Fibroblast of skin of left biceps (primary cell): ENCODE measurements at places on chromosomes 11 and 22.
A peak's percentile ranks its signal among the peaks of the same experiment; 100 is the strongest.

DNA sequence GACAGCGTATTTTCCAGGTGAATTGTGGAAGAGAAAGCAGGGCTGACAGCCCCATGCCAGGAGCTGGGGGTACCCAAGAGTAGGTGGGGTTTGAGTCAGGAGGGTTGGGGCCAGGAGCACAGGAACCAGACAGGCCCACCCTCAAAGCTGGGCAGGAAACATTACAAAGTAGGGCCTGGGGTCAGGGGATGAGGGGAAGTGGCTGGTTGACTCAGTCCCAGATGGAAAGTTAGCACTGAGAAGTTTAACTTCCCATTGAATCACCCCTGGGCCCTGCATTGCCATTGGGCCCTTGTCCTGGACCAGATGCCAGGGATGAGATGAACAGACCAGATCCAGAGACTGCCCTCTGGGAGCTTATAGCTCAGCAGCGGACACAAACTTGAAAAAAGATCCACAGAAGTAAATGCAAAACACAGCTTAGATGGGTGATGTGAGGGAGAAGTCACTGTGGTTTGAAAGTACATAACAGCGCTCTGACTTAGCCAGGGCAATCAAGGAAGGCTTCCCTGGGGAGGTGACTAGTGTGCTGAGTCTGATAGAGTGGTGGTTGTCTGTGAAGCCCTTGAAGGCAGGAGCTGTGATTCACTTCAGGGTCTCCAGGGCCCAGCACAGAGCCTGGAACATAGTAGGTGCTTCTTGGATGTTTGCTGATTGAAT lies 2.2 kb downstream of the MAFF start:
- DNase-seq = no peak

GRCh38 chr11:101582989-101583250 lies 887 bp downstream of the TRPC6 start:
- DNase-seq = no peak

DNA sequence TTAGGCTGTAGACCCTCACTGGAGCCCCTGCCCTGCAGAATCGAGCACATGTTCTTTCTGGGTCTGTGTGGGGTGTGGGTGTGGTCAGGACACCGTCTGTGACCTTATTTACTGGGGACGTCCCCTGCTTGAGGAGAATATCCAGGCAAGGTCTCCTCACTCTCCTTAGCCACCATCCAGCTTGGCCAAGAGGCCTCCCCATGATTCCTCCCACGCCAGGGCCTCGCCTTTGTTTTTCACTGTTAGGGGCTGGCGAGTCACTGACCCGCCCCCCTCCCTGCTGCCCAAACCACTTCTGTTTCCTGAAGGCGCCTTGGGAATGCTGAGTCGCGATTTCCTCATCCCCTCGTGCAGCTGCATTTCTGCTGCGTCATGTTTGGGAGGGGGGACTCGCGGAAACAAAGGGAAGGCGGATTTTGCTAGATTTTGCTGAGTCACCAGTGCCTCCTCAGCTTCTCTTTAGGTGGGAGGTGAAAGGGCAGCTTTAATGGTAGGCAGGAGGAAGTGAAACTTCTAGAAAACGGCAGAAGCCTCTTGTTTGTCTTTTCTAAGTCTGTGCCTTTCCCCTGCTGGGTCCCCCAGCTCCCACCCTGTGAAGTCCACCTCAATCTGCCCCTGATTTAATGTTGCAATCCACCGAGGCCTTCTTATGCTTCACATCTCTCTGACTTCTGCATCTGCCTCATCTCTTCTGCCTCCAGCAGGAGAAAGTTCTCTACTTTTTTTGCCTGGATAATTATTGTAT lies 4.0 kb upstream of the HMOX1 start:
- DNase-seq = peak; percentile 96

DNA sequence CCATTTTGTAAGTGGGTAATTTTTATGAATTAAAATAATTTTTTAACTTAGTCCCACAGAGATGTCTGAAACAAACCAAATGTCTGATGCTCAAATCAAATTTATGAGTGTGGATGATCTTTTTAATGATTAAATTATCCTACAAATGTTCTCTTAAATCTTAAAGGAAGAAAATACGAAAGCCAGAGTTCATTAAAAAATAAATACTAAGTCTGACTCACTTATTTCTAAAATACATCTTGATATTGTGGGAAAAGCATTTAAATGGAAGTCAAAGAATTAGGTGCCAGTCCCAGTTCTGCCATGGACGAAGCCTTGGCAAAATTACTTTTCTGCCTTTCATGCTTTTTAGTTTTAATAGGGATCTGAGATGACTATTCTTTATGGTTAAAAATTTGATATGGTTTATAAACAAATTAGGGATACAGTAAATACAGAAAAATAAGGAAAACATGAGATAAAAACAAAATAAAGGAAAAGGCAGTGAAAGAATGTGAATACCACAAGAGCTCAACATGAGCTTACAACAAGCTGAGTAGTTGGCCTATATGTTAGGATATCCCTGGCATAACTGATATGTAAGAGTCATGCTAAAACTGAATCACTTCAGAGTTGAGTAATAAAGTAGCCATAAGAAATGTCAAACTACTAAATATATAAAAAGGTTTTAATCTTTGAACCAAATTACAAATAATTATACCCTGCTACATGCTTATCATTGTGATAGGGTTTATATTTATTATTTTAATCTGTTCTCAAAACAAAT lies 9.2 kb downstream of the CCDC34 start:
- DNase-seq = no peak

GRCh38 chr11:30351061-30351460 lies 28.2 kb downstream of the ARL14EP start:
- no peak for DNase-seq

DNA sequence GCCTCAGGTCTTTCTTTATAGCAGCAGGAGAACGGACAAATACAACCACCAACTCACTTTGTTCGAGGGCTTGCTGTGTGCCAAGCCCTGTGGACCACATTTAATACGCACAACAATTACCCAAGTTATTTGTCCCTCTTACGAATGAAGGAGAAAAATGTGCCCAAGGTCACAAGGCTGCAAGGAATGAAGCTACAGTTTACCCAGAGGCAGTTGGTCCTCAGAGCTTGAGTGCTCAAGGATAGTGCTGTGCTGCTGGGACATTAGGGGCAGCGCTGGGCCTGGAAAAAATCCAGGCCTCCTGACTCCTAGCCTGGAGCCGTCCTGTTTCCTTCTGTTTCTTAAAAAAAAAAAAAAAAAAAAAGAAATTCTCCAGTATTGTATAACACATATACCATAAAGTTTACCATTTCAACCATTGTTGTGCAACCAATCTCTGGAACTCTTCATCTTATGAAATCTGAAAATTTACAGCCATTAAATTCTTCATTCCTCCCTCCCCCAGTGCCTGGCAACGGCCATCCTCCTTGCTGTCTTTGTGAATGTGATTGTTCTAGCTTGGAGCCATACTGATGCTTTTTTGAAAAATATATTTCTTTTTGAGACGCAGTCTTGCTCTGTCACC lies 1.0 kb upstream of the C11orf86 start:
- DNase-seq = peak; percentile 76

DNA sequence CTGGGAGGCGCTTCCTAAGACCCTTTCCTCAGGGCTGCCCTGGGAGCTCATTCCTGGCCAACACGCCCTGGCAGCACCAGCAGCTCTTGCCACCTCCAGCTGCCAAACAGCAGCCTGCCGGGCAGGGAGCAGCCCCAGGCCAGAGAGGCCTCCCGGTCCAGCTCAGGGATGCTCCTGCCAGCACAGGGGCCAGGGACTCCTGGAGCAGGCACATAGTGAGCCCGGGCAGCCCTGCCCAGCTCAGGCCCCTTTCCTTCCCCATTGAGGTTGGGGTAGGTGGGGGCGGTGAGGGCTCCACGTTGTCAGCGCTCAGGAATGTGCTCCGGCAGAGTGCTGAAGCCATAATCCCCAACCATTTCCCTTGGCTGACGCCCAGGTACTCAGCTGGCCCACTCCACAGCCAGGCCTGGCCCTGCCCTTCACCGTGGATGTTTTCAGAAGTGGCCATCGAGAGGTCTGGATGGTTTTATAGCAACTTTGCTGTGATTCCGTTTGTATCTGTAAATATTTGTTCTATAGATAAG lies 7.6 kb downstream of the SLC39A13 start:
- DNase-seq = peak; percentile 81

DNA sequence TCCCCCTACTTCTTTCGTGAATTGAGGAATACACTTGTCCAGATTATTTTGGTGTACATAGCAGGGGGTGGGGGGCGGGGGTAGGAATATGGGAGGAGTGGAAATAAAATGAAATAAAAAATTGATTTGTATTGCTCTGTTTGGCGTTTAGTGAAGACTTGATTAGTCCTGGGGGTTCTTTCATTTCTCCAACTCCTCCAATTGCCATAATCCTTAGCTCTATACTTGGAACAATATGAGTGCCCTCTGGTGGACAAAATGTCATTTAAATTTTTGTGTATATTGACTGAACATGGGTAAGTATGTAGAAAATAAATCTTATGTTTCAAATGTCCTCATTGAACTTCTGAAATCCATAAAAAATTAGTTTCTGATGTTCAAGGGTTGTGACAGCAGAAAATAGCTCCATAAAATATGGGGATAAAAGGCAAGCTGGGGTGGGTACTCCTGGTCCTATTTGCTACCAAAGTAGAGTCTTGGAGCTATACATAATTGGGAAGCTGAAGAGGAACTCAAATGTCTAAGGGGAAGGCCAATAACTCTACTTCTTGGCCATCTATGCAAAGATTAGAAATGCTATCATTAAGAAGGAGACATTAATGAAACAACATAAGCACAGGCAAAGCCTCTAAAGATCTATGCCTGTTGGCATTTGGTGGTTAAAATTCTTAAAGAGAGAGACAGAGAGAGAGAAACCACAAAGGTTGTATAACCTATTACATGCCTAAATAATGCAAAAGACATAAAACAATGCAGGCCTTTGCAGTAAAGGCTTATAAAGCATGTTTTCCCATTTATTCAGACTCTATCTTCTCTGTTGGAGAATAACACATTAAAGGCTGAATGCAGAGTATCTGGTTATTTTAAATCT lies 421.6 kb downstream of the METTL15 start:
- DNase-seq = no peak

GRCh38 chr11:123942413-123942812 lies 1.2 kb downstream of the OR6T1 start:
- no peak for DNase-seq

GRCh38 chr22:40908895-40909294 lies 42.3 kb upstream of the RBX1 start:
- no peak for DNase-seq

DNA sequence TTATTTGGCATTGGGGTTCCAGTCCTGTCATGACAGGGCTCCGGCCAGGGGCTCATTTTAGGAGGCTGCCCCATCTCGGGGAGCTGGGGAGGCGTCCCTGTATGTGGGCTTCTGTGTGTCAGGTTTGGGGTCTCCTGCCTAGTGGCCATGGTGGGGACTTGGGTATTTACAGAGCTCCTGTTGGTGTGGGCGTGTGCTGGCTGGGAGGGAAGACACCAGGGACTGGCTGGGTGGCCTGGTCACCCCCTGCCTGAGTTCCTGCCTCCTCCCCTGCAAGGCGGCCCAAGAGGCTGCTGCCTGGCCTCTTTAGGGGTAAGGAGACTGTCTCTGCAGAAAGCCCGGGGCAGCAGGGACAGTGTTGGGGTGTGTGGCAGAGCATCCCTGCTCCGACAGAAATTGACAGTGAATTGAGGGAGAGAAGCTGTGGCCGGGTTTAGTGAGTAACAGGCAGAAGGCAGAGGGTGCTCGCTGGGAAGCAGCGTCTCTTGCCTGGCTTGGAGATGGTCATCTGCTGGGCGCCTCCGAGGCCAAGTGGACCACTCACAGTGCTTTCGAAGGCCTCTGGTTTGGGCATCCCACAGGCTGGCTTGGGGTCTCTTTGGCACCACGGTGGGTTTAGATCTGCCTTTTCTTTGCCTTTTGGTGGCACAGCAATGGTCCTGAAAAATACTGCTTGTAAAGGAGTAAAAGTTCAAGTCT lies 40.3 kb upstream of the GRAMD4 start:
- DNase-seq = no peak

- DNase-seq = no peak
Observed at GRCh38 chr11:65886826-65887722, 1.2 kb downstream of the FIBP start.

DNA sequence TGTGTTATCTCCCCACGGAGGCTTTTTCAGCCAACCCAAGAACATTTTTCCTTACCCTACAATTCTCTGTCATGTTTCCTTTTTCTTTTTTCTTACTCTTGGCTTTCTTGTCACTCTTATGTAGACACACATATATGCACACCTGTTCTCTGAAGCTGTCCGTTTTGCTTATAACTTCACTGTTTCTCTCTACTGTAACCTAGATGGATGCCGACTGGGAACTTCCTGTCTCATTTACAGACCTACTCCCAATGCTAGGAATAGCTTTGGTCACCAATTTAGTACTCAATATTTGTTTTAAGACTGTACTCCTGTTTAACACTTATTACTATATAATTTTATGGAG lies 9.9 kb upstream of the CASP12 start:
- no peak for DNase-seq

GRCh38 chr22:37971475-37972434 lies 12.6 kb downstream of the SOX10 start:
- DNase-seq = no peak

- DNase-seq = no peak
Observed at GRCh38 chr11:33868647-33869461, 23.0 kb downstream of the LMO2 start.

GRCh38 chr22:49848690-49849160 lies 4.9 kb upstream of the ZBED4 start:
- DNase-seq = no peak

- DNase-seq = no peak
Observed at GRCh38 chr11:67138922-67139321, 19.9 kb downstream of the KDM2A start.

DNA sequence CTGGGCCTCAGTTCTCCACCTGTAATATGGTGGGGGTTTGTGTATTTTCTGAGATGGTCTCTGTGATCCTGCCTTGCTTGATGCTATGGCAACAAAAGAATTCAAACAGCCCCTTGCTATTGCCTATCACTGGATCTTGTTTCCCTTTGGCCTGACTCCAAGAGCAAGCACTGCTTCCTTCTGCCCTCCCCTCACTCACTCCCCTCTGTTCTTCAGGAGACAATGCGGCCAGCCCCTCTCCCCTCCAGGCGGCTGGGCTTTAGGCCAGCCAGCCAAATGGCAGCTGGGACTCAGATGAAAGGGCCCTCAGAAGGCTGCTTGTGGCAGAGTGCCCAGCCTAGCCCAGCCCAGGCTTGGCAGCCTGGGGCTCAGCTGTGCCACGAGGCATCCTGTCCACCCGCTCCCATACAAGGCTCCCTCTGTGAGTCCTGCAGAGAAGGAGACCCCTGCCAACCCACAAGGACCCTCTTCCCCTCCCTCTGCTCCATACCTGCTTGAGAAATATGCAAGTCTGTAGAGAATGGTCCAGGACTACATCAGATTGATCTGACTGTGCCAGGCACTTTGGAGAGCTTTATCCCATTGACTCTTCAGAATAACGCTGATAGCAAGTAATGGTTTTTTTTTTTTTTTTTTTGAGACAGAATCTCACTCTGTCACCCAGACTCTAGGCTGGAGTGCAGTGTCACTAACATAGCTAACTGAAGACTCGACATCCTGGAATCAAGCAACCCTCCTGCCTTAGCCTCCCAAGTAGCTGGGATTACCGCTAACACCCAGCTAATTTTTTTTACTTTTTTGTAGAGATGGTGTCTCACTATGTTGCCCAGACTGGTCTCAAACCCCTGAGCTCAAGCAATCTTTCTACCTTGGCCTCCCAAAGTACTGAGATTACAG lies 7.6 kb upstream of the KCTD14 start:
- DNase-seq = no peak

GRCh38 chr11:12698048-12698447 lies 23.8 kb downstream of the TEAD1 start:
- DNase-seq = no peak
